ENCODE measurements at places on chromosomes 6 and 20.

DNA sequence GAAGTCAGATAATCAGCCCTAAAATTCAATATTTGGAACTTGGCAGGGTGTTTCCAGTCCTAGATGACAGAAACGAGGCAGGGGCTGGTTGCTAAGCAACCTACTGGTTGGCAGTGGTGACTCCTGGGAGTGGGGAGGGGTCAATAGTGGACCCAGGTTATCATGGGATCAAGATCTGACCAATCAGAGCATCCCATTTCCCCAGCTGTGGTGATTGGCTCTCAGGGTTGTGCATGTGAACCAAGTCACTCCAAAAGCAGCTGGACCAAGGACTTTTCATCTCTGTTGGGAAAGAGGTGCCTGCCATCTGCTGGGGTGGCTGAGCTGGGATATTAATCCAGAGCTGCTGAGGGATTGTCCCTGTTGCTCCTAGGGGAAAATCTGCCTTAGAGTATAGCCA is 253.4 kb downstream of the PREX1 start:
- no peak for DNase-seq

DNA sequence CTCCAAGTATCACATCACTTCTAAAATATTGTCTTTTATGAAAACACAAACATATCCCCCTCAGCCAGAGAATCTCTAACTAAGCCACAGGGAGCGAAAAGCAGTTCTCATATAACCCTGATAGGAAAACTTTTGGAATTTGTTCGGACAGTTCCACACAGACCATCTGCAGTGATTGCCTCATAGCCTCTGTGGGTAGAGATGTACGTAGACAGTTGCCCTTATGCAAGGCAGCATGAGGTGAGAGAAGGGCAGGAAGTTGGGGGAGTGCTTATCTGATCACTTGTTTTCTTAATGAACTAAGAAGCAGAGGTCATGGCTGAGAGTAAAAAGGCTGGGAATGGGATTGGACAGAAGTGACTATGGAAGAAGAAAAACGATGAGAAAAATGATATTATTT is 39.6 kb downstream of the SLC23A2 start:
- DNase-seq, result no peak

- DNase-seq, result no peak
Measured at GRCh38 chr6:42315991-42316970, 98.6 kb upstream of the MRPS10 start.

DNA sequence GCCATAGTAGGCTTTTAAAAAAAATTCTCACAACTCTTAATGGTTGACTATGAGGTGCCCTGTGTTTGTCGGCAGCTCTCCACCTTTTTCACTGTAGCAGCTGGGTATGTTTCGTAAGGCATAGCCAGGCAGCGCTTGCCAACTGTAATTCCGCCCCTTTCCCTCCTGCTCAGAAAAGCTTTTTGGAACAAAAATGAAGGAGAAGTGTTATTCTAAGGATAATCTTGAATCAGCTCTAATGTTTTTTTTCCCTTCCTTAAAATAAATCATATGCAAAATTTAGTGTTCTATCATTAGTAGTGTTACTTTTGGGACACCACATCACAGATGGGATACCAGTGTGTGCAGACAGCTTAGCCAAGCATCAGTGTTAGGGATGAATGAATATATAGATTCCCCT is 21.2 kb downstream of the RIOK1 start:
- no peak for DNase-seq

DNA sequence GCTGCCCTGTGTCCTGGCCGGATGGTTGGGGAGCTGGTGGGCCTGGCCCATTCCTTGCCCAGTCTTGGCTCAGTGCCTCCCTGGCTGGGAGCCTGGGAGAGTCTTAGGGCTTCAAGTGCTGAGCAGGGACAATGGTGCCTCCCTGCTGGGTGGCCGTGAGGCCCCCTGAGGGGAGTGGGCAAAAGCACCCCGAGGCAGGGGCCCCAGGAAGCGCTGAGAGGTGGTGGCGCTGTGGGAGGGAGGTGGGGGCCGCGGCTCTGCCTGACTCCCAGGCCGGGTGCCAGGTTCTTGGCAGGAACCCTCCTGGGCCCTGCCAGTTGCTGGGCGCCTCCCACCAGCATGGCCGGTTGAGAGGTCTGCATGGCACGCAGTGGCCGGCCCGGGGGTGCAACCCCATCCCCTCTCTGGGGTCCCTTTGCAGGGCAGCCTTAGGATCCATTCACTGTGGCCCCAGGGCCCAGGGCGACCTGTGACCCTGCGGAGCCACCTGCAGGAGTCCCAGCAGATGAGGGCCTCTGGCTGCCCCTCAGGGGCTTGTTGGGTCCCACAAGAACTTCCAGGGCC is 9.2 kb upstream of the RPS21 start:
- DNase-seq, result no peak

DNA sequence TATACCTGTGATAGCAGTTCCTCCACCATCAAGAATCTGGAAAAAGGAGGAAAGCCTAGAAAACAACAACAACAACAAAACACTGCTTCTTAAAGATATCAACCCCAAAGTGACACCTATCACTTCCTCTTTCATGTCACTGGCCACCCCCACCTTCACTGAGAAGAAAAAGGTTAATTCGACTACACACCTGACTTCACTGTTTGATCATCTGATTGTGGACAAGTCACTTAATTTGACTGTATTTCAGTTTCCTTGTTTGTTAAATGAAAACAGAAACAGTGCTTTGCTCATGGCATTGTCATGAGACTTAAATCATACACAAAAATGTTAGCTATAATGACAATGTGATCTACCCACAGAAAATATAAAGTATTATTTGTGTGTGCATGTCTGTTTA is 280.6 kb upstream of the SULF2 start:
- no peak for DNase-seq

- no peak for DNase-seq
Measured at GRCh38 chr20:34637245-34638038, 39.5 kb downstream of the PIGU start.

GRCh38 chr6:129006724-129007514 is 124.0 kb downstream of the LAMA2 start:
- no peak for DNase-seq

GRCh38 chr20:36270744-36271638 is 34.7 kb downstream of the AAR2 start:
- no peak for DNase-seq

DNA sequence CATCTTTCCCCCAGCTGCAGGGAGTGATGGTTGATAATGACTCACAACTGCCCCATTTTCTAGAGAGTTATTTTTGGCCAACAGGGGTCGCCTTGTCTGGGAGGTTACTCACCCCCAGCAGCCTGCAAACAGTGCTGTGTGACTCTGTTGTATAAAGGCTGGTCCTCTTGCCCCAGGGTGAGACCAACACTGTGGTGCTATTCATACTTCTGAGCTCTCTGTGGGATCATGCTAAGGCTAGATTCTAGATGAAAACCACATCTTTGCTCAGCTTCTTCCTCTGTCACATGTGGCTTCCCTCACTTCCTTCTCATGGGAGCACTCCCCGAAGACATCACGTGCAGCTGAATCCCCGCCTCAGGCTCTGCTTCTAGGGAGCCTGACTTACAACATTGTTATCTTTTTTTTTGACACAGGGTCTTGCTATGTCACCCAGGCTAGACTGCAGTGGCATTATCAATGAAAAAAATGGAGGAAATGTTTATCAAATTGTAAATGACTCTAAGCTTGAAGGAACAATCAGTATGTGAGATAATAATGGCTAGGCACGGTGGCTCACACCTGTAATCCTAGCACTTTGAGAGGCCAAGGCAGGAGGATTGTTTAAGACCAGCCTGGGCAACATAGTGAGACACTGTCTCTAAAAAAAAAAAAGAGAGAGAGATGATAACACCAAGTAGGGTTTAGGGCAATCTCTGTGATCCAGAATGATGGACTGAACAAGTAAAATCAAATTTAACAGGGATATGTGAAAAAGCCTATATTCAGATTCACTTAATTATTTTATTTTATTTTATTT is 55.7 kb upstream of the SLC23A2 start:
- no peak for DNase-seq

DNA sequence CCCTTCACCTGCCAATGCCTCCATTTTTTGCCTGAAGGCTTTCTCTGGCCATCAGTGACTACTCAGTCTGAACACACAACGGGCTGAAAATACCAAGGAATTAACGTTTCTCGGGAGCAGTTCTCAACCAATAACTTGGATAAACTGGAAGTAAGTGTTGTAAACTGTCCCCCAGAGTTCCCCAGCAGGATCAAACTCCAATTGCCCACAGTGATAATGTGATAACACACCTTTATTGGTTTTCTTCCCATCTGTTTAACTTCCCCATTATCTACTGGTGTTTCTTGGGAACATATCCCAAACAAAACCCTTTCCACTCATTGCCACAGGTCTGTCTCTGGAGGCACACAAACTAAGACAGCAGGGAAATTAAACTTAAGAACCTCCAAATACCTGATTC is 21.8 kb upstream of the FAM135A start:
- no peak for DNase-seq

DNA sequence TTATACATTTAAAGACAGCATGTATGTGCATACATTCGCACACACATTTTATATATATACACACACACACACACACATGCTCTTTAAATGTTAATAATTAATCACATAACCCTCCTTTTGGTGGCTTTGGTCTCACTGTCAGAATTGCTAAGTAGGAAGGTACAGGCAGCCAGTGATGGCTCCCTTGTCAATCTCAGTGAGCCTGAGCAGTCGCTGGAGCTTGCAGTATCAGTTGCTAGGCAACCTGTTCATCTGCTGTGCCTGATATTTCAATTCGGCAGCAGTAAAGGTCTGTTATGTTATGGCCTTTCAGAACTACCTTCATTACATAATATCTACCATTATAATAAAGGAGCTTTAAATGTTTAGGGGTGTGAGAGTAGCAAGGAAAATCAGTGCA is 374.3 kb downstream of the LMBRD1 start:
- DNase-seq, result no peak

- DNase-seq, result peak; percentile 84
Measured at GRCh38 chr6:27132532-27133280, 114.8 kb upstream of the PRSS16 start.

GRCh38 chr6:22682979-22683378 is 113.6 kb downstream of the HDGFL1 start:
- DNase-seq, result no peak

- DNase-seq, result no peak
Measured at GRCh38 chr6:81734081-81734480, 18.4 kb downstream of the TENT5A start.

DNA sequence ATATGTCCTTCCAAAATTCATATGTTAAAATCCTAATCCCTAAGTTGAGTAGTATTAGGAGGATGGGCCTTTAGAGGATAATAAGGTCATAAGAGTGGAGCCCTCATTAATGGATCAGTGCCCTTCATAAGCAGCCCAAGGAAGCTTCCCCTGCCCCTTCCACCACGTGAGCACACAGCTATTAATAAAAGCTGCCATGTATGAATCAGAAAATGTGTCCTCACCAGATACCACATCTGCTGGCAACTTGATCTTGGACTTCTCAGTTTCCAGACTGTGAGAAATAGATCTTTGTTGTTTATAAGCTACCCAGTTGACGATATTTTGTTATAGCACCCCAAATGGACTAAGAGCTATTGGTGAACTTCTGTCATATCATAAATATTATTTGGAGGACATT is 207.7 kb upstream of the HDDC2 start:
- DNase-seq, result no peak
